Thoracic aorta (tissue), 2 donors: ENCODE measurements at places on chromosomes 12 and 14.

DNA sequence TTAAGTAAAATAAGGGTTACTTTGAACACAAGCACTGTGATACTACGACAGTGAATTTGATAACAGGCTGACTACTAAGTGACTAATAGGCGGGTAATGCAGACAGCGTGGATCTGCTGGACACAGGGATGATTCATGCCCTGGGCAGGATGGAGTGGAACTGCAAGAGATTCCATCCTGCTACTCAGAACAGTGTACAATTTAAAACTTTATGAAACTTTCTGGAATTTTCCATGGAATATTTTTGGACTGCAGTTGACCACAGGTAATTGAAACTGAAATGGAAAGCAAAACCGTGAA, 46.0 kb downstream of the YEATS4 start:
- DNase-seq: no peak

DNA sequence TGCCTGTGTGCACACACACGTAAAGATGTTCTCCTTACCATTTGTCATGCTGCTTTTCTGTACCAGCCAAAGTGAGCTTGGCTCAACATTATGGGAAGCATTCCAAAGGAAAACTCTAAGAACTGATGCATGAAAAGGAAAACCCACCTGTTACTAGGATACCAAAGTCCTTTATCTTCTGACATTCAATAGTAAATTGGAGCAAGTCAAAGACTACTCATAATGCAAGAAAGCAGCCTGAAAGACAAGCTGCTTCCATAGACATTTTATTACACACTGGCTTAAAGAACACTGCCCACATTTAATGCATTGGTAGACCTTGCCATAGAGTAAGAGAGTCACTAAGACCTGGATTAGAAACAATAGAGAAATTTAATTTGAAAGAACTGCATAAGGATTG, 159.0 kb downstream of the LRIG3 start:
- DNase-seq: no peak

DNA sequence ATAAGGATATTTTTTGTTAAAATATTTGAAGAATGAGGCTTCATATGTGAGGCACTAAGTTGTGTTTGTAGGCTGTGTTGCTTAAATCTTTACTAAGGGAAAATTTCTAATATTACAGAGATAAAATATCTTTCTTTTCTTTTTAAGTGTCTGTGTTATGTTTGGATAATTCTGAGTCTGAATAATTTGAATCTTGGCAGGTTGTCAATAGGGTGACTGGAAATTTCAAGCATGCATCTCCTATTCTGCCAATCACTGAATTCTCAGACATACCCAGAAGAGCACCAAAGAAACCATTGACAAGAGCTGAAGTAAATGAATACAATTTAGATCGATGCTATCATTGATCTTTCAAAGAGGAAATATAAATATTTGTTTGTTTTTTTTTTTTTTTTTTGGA, 29.4 kb downstream of the TMPO start:
- DNase-seq: no peak

DNA sequence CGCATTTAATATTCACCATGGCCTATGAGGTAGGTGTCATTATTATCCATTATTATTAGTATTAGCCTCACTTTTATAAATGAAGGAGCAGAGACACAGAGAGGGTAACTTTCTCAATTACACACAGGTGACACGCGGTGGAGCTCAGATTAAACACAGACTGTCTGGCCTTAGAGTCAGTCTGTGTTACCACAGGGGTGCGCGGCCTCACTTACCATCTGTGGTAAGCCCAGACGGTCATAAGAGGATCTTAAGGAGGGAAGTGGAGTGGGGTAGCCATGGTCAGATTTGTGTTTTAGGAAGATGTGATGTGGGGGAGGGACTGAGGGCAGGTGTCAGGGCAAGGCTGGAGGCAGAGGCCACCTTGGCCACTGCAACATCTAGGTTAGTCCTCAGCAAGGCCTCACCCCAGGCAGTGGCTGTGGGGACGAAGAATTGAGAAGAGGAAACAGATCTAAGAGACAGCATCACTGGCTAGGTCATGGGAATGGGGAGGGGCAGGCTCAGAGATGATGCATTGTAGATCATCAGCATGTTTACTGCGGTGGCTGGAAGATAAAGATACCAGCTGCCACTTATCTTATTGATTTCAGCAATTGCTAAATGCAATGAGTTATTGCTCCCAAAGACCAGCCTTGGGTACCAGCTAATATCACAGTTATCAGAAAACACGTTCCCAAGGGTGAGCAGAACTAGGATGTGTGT, 67.1 kb downstream of the SERPINA3 start:
- no peak for DNase-seq

GRCh38 chr12:43797561-43798217, 8.4 kb downstream of the TWF1 start:
- DNase-seq: no peak

DNA sequence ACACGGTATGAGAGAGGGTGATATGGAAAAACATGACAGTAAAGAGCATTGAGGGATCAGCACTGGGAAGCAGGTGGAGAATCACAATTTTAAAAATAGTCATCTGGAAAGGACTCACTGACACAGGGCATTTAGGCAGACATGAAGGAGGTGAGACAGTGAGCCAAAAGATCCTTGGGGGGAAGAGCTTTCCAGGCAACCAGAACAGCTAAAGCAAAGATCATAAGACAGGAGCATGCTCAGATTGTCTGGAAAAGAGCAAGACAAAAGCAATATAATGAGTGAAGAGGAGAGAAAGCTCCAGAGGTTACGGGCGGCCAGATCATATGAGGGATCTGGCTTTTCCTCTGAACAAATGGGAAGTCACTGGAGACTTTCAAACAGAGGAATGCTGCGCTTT, 63.9 kb downstream of the DENND5B start:
- no peak for DNase-seq

- DNase-seq: no peak
These were observed 33.9 kb downstream of the MIA2 start for GRCh38 chr14:39267608-39268005.

GRCh38 chr12:131327521-131328488, 374.1 kb downstream of the ADGRD1 start:
- no peak for DNase-seq
